Activated T-helper 1 cell treated with anti-CD3 and anti-CD28 coated beads, Interleukin-2, amount 50 U/mL, for 16 hours (primary cell): ENCODE measurements at places on chromosomes 2 and 18.

GRCh38 chr2:108193251-108193650, 46.5 kb upstream of the SULT1C3 start:
- DNase-seq = no peak

DNA sequence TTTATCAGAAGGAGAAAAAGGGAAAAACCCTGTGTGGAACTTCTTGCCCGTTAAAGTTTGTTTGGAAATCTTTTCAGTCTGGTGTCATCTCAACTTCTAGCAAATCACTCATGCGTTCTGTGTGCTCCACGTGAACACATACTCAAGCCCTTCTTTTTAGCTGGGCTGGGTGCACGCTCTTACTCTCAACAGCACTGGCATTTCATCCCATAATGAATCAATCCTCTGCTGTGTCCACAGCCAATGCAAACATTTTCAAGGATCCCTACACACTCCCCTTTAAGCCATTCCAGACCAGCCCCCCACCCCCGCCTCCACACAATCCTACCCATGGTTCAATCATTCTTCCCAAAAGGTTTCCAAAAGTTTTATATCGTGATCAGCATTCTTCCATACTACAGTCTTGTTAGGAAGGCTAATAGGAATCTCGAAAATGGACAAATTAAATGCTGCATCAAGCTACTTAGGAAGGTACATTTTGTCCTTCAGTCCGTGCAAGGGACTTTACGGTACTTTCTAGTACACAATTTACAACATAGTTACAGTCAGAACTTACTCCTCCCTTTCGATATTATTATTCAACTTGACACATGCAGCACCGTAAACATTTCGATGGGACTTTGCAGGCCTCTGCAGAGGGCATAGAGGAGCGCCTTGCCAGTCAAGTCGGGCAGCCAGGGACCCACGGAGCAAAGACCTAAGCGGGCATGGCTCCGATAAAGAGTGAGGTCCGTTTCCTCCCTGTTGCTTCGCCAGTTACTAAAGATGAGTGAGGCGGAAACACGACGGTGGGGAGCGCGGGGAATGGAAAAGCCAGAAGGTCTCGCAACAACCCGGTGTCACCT, 1.4 kb downstream of the PTGR3 start:
- DNase-seq = no peak

GRCh38 chr2:151048331-151049054, 213.2 kb downstream of the RBM43 start:
- DNase-seq = no peak

DNA sequence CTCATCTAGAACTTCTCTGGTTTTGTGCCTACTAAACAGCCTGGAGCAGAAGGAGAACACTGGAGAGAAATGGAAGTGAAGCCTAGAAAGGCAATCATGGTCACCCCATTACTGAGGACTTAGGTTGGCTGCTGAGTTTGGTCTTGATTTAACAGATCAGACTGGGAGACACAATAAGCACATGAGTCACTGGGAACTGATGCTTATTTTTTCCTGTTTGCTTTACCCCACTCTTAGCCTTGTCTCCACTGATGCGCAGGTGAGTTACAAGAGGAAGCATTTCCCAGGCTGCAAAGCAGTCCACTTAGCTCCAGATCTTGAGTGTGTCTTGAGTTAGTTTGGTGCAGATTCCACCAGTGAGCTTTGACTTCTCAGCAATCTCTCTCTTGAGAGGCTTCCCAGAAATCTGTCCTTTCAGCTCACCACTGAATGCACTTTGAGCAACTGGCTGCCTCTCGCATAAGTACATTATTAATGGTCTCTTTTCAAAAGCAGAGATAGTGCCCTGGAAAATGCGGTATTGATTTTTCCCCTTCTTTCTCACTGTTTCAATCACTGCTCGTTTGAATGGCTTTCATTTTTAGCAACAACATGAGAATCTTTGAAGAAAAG, 390.2 kb upstream of the SETBP1 start:
- no peak for DNase-seq

- no peak for DNase-seq
Observed at GRCh38 chr2:122739732-122740593, 984.5 kb downstream of the TSN start.

DNA sequence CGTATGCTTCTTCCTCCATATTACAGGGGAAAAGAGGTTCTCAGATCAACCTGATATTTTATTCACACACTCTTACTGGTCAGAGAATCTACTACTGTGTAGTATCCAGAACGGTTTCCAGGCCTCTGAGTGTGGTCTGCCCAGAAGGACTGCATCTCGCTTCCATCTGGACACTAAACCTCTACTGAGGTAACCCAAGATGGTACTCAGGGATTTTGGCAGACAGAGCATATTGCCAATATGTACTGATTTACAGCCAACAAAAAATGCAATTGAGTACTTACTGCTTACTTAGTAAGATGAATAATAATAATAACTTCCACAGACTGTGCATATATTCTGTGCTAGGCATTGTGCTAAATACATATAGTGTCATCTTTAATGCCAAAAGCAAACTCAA, 55.8 kb downstream of the CYRIA start:
- DNase-seq = no peak

GRCh38 chr2:179247318-179248023, 17.2 kb downstream of the SESTD1 start:
- DNase-seq = no peak

DNA sequence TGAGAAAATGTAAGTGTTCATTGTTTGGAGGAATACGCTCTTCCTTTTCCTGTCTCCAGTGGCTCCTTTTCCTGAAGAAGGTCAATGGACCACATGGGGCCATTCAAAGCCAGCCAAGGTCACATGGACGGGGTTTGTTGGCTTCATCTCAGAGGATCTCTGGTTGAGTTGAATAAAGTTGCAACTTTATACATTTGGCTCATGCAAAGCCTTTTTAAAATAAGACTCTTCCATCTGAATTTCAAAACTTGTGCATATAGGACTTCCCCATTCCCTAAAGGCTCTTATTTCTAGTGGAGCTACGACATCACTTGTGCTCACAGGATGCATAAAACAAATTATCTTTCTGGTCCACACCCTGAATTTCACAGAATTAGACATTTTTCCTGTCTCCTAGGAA, 235.5 kb downstream of the CMPK2 start:
- DNase-seq = no peak

GRCh38 chr18:63470751-63471150, 6.0 kb upstream of the SERPINB5 start:
- no peak for DNase-seq

DNA sequence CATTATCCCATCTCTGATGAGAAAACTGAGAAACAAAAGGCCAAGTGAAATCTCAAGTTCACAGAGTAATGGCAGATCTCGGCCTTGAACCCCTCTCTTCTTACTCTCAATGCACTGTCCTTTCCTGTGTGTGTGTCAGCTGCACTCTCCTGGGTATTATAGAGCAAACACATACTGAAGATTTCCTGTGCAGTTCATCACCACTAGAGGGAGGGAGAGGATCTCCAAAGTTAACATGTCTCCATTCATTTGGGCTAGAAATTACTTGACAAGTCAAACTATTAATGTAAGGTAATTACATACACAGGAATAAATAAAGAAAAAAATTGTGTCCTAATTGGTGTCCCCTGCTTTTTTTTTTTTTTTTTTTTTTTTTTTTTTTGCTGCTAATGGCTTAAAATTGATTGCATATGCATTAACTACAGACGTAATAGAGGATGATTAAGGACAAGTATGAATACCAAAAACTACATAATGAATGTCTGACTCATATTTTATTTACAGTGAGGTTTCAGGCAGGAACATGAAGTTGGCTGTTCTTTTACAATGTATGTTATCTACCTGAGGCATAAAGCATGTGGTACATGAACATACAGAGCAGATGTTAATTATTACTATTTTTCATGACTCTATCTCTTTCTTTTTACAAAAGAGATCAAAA, 269.2 kb downstream of the NYAP2 start:
- no peak for DNase-seq

DNA sequence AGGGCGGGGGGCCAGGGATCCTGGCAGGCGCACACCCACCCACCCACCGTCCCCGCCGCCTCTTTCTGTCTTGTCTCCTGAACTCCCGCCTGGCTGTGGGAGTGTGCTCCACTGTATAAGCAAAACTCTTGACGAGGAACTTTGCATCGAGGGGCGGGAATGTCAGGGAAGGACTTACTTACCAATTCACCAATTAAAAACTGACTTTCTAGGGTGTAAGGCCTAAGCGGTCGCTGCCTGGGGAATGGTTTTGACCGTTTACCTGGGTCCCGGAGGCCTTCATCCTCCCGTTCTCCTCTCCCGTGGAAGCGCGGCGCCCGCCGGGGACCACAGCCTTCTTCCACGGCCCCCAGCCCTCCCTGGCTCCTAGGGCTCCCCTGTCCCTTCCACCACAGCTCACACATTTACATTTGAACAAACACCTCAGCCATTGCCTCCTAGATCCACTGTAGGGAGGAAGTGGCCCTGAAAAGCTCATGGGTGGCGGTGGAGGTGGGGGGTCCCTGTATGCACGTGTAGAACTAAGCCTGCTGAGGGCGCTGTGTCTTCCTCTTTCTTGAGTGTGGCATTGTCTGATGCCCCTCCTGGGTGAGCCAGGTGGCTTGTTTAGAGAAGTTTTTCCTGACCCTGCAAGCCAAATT, 8.9 kb downstream of the ASIC4 start:
- DNase-seq = no peak

- no peak for DNase-seq
Observed at GRCh38 chr2:162609798-162610197, 228.8 kb downstream of the KCNH7 start.

- DNase-seq = no peak
Observed at GRCh38 chr2:238912916-238913875, 65.3 kb downstream of the TWIST2 start.

DNA sequence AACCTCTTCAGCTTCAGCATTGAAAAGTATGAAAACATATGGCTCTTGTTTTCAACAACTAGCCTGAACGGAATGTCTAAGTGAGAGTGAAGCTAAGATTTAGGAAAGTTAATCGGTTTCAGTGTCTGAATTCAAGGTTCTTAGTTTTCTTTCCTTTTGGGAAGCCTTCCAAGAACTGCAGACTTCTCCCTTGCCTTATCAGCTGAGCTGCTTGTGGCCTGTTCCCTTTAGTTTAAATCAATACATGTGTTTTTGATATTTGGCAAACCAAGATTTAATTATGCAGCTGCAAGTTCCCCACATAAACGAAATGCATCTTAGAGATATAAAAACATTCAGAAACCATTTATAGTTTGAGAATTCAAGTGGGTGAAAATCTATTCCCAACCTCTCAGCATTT, 274.3 kb upstream of the NRP2 start:
- no peak for DNase-seq

DNA sequence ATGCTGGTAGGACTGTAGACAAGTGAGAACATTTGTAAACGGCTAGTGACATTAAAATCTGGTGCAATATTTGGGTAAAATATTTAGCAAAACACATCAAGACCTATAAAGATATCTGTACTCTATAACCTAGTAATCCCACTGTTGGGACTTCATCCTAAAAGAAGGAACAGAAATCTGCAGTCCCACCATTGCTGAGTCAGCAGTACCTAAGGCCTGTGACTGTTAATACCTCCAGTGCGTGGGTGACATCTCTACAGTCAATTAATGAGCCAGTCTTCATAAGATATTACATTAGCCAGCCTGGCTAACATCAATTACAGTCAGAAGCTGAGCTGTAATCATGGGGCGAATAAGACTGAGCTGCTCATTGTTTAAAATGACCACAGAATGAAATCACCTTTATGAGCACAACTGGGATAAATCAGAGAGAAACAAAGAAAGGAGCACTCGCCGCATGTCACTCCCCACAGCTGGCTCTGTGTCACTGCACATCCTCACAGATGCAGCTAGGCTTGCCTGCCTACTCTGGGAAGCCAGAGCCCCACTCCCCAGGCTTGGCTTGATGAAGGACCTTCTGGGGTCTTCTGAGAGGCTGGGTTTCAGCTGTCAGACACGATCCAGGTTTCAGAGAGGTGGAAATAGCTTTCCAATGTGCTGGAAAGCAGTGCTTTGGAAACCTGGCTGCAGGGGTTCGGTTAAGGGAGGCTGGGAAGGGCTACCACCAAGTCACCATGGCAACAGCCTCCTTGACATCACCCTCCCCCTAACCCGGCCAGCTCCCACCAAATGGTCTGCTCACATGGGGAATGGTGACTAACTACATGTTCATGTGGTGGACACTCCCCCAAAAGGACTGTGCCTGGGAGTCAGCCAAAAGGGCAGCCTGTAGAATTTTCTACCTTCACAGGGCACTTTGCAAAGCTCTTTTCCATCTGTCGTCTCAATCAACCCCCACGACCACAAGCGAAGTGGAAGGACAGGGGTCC, 145.0 kb downstream of the ZBTB7C start:
- no peak for DNase-seq

GRCh38 chr18:43590182-43590903, 313.1 kb upstream of the SYT4 start:
- DNase-seq = no peak

- DNase-seq = no peak
Observed at GRCh38 chr18:35494251-35495220, 3.2 kb downstream of the INO80C start.

DNA sequence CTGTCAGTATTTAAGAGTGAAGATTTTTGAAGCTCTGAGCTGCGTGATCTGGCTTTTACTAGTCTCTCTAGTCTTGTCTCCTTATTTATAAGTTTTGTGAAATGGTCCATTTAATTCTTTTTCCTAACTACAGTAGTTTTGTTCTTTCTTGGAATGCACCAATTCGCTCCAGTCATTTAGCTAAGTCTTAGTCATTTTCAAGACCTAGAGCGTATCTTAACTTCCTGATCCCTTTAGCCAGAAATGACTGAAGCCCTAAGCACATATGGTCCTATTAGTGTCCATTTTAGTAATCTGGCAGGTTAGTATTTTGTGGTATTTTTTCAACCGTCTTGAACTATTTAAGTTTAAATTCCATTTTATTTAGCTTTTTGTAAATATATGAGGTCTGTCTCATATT, 3.6 kb downstream of the BIRC6 start:
- DNase-seq = no peak

DNA sequence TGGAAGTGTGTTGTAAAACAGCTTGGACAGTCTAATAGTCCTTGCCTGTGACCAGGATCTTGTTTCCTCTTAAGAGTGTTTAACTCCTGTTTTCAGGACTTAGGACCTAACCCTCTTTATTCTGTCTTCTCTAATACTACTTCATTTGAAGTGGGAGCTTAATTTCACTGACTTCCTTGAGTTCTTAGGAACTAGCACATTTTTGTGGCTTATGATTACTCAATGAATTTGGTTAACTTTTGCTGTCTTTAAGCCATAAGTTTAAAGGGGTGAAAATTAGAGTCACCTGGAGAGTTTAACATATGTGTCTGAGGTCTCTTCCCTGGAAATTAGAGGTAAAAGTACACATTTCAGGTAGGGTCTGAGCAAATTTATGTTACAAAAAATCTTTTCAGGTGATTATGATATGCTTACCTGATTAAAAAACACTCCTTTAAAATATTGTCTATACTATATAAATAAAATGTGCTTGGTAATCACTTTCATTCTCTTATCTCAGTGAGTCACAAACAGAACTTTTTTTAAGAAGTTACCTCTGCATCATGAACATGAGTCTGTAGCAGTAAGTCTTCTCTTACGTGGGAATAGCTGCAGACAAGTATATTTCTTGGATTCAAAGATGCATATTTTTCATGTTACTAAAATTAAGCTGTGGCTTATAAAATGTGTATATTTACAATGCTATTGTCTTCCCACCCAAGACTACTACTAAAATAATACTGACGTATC, 52.7 kb downstream of the ATP9B start:
- DNase-seq = no peak

- DNase-seq = no peak
Observed at GRCh38 chr18:21650311-21650710, 38.2 kb downstream of the SNRPD1 start.
